ENCODE measurements at places on chromosomes 2 and 18. TPM values are rescaled to one million over a fixed set of nuclear protein-coding genes. Genes with fewer than 3 reads are reported as not detected.

PASK gene
- 16.0 TPM for total RNA-seq

DNA sequence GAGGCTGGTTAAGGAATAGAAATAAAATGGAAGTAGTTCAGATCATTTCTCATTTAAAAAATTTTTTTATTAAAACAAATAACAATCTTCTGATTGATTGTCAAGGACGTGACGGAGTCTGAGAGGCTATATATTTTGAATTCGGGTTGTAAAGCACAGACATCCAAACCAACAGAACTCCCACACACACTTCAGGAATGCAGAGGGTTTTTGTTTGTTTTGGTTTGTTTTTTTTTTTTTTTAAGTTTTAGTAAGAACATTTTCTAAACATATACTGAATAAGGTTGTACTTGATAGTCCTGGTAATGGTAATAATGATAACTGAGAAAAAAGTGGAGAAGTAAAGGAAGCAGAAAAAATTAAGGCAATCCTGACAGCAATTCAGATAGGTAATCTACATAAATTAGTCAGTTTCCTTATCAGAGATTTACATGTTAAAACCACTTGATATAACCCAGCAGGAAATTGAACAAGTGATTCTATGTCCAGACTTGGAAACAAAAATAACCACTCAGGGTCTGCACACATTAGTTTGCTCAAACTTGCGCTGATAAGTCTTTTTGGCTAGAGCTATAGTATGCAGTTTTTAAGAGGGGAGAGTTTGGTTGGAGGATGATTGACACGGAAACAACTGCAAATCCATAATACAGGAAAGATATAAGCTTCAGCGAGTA is 51.5 kb upstream of the CTAGE1 start:
- no peak for DNase-seq

GRCh38 chr2:111039628-111040383 is 80.9 kb upstream of the BCL2L11 start:
- no peak for DNase-seq

- DNase-seq, result no peak
These were observed 184.8 kb downstream of the NR4A2 start for GRCh38 chr2:156147594-156148330.

Measured in uterus (tissue), 4 donors.